ENCODE measurements at places on chromosomes 5 and 9.

DNA sequence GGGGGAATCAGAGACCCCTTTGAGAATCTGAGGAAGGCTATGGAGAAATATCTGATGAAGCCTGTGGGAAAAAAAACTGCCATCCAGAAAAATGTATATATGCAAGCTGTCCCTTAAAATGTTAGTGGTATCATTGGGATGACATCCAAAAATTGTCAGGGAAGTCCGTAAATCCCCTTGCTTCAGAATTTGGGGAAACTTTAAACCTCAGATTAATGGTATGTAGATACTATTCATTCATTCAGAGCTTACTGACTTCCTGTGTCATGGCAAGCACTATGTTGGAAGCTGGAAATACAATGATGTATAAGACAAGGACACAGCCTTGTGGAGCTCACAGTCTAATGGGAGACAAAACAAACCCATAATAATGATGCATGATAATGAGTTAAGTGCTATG is 10.9 kb upstream of the MOB3B start:
- no peak for DNase-seq

DNA sequence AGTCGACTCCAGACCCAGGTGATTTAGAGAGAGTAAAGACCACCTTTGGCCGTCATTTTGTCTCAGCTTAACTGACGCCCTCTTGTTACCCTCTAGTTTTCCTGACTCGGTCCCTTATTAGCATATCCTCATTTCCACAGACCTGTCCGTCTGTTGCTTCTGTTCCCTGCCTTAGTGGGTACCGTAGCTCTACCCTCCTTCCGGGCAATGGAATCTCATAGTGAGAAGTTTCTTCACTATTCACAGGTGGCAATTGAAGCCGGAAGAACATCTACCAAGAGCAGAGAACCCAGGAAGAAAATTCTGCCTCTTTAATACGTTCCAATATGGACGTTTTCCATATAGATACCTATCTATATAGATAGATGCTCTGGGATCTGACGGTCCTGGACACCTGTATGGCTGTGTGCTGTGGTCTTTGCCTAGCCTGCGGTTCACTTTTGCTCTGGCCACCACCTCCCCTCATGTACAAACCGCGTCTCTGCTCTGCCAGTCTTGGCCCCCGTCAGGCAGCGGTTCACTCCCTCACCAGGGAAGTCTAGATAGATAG is 652 bp upstream of the TMEM161B start:
- DNase-seq = no peak

DNA sequence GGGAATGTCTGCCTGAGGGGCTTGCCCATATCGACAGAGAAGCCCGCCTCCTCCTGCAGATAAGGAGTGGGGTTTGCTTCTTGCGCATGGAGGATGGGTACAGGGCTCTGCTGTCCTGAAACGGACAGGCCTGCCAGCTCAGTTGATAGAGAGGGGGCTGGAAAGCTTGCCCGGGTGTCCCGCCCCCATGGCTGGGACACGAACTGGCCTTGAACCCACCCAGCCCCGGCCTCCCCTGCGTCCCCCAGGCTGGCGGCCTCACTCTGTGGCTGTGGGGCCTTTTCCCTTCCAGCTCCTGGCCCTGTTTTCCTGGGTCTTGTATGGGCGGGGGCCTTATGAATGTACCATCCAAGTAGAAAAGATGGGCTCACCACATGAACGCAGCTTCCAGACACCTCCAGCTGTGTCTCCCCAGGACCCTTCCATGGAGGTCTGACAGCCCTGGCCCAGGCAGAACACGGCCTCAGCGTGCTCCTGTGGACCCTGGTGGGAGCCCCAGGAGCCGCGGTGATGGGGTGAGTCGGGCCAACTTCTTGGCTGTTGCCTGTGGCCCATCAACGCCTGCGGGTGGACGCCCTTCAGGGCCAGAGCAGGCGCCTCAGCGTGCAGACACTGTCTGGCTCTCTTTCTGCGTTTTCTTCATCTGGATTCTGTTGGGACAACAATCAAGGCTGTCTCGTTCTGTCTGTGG is 15.9 kb upstream of the SLC2A6 start:
- DNase-seq = no peak

- DNase-seq = no peak
Observed at GRCh38 chr9:92895812-92896436, 18.1 kb upstream of the ZNF484 start.

DNA sequence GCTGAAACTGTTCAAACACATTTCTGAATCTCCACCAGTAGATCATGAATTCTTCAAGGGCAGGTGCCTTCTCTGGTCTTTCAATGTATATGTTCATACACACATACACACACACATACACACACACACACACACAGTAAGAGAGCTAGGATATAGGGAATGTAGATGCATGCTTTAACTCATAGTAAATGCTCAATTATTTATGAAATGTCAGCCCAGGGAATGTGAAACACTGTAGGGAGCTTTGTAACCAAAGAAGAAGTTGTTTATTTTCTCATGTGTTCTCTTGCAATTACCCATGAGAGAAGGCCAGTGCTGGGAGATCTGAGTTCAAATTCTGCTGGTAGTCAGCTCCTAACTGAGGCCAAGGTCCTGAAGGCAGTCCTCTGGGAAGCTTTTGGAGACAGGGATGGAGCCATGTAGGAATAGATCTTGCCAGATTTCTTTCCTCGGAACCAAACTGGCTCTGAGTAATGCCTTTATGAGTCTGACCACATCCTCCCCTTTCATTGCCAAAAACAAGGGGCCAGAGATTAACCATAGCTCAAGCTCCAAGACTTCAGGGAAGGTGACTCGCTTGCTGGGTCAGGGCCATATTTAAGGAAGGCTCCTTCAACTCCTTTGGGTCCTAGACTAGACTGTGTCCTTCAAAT is 487.0 kb upstream of the TNC start:
- no peak for DNase-seq

DNA sequence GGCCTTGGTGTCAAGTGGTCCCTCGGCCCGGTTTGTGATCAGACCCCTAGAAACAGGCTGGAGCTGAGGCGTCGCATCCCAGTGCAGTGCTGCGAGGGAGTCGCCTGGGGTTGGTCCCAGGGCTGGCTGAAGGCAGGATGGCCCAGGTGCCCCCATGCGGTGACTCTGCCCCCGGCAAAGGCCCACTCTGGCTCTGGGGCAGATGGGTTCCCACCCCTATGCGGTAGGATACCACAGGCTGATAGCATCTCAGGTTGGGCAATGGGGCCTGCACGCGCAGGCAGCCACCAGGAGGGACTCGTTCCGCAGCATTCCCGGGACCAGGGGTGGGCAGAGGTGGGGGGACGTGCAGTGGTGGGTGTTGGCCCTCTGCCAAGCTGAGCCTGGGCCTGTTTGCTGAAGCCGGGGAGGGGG is 86.0 kb downstream of the RXRA start:
- no peak for DNase-seq

DNA sequence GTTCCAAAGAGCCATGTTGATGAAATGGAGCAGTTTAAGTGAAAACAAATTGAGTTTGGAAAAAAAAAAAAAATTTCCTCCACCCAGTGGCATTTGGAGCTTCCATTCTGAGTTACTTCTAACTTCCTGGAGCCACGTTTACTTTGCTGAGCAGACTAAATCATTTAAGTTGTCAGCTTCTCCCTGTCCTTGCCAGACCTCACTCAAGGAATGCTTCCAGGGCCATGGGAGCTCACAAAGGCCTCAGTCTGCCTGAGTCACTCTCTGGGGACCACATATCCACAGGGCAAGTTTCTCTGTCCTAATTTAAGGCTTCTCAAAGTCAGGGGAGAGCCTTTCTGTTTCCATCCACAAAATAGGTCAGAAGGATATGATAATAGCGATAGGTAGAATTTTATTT is 210.3 kb upstream of the TNC start:
- DNase-seq = no peak

DNA sequence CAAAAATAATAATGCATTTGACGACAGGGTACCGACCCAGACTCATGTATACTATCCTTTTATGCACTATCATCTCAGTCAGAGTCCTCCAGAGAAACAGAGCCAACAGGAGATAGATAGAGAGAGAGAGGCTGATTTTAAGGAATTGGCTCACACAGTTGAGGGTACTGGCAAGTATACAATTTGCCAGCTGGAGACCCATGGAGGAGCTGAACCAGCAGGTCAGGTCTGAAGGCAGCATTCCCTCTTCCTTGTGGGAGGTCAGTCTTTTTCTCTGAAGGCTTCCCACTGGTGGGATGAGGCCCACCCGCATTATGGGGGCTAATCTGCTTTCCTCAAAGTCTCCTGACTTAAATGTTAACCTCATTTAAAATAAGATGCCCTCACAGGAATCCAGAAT is 17.3 kb upstream of the MED10 start:
- no peak for DNase-seq

DNA sequence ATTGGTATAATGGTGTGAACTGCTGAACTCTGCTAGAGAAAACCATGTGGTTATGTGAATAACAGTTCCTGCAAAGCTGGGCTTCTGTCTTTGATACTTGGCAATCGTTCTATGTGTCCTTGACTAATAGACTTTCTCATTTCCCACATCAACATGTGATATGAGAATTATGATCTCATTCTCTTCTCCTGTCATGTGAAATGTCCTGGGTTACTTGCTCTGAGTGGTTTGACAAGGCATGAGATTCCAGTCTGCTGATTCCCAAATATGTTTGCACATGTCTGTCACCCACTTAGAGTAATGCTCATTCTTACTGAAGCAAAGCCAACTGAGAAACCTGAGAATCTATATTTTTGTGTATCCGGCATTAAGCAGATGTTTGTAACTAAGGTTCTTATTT is 141.2 kb downstream of the PARP8 start:
- DNase-seq = no peak

GRCh38 chr9:25845867-25846266 is 167.6 kb upstream of the TUSC1 start:
- no peak for DNase-seq

- peak; percentile 79 for DNase-seq
Observed at GRCh38 chr5:141560725-141561483, 57.9 kb downstream of the DIAPH1 start.

GRCh38 chr5:14842117-14842516 is 29.5 kb downstream of the ANKH start:
- peak; percentile 20 for DNase-seq

- DNase-seq = no peak
Observed at GRCh38 chr9:8282535-8282934, 483.0 kb upstream of the DMAC1 start.

- no peak for DNase-seq
Observed at GRCh38 chr5:175202463-175203068, 241.4 kb downstream of the DRD1 start.

DNA sequence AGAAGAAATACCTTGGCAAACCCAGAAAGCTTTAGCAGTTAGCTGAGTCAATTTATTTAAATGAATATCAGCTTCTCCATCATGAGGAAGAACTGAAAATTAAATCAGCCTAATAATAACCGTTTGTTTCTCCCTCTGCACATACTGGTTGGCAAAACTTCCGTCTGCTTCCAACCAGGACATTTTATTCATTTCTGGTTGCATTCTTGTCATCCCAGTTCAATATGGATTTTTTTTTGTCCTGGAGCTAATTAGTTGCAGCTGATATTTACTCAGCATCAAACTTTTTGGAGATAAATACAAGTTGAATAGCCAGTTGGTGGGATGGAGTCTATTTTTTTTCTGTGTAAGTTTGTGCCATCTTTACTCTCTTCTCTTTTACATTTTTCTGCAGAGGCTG is 126.5 kb upstream of the GDNF start:
- DNase-seq = no peak

DNA sequence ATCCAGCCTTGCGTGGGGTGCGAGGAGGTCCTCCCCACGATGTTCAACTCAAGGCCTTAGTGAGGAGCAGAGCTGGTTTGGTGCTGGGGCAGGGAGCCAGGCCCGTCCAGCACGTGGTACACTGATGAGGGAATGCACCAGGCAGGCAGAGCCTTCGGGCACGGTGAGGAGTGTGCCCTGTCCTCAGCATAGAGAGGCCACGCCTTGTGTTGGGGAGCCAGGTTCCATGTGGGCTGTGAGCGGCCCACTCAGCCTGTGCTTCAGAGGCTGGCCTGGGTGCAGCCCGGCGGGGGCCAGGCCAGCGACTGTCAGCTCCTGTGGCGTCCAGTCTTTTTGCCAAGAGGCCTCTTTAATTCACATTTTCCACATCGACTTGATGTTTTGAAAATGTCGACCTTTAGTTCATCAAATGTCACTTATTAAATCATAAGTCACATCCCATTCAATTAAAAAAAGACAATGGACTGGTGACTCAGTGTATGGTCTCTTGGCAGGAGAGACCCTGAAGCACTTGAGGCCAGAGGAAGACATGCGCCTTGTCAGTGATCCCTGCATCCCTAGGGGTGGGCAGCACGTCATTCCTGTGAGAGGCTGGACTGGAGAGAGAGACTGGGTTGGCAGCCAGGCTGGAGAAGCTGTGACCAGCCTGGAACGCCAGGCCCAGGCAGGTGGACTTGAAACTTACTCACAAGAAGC is 21.7 kb downstream of the ERGIC1 start:
- no peak for DNase-seq

GRCh38 chr9:88183798-88184495 is 45.7 kb upstream of the SPATA31C2 start:
- DNase-seq = no peak

GRCh38 chr5:172791726-172792445 is 20.9 kb upstream of the DUSP1 start:
- no peak for DNase-seq

DNA sequence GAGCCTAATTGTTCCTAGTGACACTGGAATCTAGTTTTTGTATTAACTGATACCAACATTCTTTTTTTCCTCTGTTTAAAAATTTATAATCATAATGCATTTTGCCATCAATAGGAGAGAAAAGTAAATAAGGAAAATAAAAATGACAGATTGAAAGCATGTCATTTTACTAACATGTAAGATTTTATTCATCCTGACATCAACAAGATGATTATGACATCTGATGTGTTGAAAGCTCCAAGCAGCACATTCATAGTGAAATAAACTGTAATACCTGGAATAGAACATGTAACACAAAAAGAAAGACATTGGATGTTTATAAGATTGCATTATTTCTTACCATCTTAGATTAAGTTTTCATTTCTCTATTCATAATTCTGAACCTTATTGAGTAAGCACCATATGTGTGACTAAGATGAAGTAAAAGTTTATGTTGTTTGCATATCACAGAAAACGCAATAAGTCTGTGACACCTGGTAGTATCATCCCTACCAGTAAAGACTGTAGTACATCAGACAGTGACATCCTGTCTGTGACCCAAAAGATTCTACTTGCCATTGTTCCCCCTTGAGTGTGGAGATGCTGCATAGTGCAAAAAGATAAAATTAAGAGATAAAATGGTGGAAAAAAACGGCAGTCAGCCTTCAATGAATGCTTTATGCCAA is 225.6 kb downstream of the PCSK5 start:
- no peak for DNase-seq

DNA sequence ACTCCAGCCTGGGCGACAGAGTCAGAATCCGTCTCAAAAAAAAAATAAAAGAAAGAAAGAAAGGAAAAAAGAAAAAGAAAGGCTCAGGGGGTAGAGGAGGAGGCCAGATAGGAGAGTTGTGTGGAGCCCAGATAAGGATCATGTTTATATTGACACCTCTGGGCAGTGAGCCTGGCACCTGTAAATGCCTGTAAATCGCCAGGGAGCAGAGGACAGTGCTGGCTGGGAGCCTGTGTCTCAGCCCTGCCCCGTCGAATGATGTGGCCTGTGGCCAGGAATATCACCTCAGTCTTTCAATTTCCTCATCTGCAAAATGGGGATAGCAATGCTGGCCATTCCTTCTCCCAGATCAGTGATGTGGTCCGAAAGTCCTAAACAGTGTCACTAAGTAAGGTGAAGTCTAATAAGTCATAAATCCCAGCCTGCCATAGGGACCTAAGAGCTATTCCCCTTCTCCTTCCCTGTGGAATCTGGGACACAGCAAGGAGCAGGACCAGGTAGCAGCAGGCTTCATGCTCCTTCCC is 10.3 kb upstream of the ABO start:
- DNase-seq = no peak

Measured in NCI-H1417 treated with DMSO at 0.1 percent for 48 hours (cell line).